ENCODE measurements at places on chromosomes 11 and 22. TPM values are rescaled to one million over a fixed set of nuclear protein-coding genes. Genes with fewer than 3 reads are reported as not detected.

The ADAMTS15 gene
- 26.2 TPM for total RNA-seq

The RSF1 gene
- 16.8 TPM for total RNA-seq

The KRTAP5-2 gene
- not detected for total RNA-seq

The OOSP4B gene
- total RNA-seq, result not detected

The CAT gene
- total RNA-seq, result 49.7 TPM

The CARNS1 gene
- total RNA-seq, result 0.13 TPM

The HORMAD2 gene
- not detected for total RNA-seq

The PRRG4 gene
- 1.9 TPM for total RNA-seq

The FOLR3 gene
- total RNA-seq, result not detected

The RGL4 gene
- not detected for total RNA-seq

The ASPHD2 gene
- total RNA-seq, result 2.0 TPM

The TOLLIP gene
- 34.5 TPM for total RNA-seq

The ZP1 gene
- total RNA-seq, result not detected

The DSCAML1 gene
- not detected for total RNA-seq

The FGF4 gene
- total RNA-seq, result not detected

The OR51E2 gene
- total RNA-seq, result not detected

The PANX2 gene
- 0.63 TPM for total RNA-seq

The ST13 gene
- 167 TPM for total RNA-seq

The OR51I1 gene
- total RNA-seq, result not detected

The GVQW3 gene
- 0.38 TPM for total RNA-seq

The FAM180B gene
- not detected for total RNA-seq

The PTPRCAP gene
- 0.51 TPM for total RNA-seq

The A4GALT gene
- total RNA-seq, result 70.8 TPM

The LRRC75B gene
- 4.6 TPM for total RNA-seq
